ENCODE measurements at places on chromosomes 12 and 14.

- no peak for DNase-seq
These were observed 435.0 kb downstream of the NELL2 start for GRCh38 chr12:44441155-44441554.

GRCh38 chr12:105774037-105774436, 364.7 kb downstream of the NUAK1 start:
- DNase-seq = no peak

DNA sequence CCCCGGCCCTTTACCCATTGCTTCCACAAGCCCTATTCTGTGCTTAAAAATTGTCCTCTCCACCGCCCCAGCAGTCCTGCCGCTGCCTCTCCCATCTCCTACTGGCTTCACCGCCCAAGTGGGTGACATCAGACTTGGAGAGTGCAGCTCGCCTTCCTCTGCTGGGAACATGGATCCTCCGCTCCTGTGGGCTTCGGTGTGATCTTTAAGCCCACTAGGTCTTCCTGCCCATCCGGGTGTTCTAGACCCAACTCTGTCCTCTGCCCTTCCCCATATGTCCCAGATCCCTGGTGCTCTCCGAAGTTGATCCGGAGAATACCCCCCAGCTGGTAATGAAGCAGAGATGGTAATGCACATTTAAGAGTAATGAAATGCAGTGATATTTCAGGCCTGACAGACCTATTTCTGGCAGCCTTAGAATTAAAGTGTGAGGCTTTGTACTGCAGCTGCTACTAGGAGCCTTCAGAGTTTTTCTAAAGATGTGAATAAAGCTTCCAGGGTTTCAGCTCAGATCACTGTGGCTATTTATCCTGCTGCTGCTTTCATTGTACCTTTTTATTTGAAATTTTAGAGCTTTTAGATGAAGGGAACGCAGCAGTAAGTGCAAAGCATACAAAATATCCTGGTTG, 22.9 kb upstream of the CTDSP2 start:
- DNase-seq = peak; percentile 56

- DNase-seq = no peak
These were observed 434.6 kb upstream of the RGS6 start for GRCh38 chr14:71497645-71498086.

- no peak for DNase-seq
These were observed 1.1 kb downstream of the BTBD6 start for GRCh38 chr14:105249182-105250007.

DNA sequence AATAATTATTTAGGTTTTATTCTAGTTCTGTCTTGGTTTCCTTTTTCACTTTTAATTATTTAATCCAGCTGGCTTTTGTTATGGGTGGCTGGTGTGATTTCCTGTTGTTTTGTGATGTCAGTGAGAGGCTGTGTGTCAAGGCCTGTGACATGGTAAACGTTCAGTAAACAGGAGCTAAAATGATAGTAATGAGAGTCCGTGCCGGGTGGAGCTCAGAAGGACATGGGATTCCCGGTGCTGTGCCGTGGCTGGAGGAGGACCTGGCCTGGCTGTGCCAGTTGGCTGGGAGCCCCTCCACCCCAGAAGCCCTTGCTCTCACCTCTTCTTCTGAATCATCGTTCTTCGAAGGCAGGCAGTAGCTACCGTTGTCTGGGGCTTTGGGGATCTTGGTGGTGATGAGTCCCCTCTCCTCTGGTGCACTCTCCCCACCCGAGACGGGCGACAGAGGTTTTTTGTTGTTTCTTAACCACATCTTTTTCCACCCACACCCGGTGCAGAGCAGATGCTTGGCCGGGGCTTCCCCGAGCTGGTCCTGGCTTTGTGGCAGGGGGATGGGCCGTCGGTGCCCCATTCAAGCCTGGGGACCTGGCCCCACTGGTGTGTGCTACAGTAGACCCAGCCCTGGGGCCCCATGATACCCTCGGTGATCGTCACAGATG, 29.1 kb downstream of the SH2B3 start:
- DNase-seq = peak; percentile 52

- no peak for DNase-seq
These were observed 107.9 kb downstream of the VRK1 start for GRCh38 chr14:96905065-96905464.

DNA sequence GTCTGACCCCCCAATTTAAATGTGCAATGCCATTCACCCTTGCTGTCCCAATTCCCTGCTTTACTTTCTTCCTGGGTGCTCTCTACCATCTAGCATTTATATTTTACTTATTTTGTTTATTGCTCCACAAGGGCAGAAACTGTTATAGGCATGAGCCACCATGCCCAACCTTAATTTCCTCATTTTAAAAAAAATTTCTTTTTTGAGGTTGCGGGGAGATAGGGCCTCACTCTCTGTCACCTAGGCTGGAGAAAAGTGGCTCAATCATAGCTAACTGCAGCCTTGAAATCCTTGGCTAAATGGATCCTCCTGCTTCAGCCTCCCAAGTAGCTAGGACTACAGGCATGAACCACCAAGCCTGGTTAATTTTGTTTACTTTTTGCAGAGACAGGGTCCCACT, 13.0 kb downstream of the HPD start:
- DNase-seq = no peak

GRCh38 chr12:16350682-16351081, 3.2 kb downstream of the MGST1 start:
- no peak for DNase-seq

DNA sequence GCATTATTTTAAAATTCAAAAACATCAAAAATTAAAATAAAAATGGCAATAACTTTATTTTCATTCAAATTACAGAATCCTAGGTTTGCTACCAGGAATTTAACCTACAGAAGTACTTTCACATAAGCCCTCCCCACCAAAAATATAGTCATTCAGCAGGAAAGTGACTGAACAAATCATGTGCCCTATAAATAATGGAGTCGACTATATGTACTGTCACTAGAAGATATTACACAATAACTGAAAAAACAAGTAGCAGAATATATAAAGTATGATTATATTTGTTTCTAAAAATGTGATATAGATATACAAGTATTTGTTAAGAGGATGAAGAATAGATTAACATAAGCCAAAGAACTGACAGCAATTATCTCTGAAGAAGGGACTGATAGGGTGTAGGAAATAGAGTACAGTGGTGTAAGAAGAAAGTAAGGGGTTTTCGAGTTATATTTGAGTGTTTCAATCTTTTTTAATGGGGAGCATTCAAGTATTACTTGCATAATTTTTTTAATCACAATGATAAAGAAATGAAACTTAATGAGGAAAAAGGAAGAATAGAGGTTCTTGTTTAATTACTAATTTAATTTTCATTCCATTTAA, 7.9 kb downstream of the C2CD5 start:
- DNase-seq = no peak

DNA sequence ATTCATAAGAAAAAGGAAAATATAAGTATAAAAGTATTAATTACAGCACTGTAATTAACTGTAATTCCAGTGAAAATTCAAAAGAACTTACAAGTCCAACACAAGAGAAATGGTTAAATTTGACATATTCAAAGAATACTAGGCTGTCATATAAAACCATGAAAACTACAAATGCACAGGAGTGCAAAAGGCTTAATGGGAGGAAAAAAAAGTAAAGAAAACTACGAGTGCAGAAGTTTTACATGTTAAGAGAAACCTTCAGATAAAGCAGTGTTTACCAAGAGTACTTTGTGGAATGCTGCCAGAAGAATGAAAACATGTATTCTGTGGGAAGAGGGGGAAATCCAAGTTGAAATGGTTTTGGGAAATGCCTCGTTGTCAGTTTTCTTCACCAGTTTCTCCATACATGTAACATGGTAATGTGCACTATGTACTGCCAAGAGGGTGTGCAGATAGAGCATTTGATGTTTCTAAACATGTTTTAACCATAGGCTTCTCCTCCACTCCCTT, 9.1 kb downstream of the HEATR5A start:
- no peak for DNase-seq

DNA sequence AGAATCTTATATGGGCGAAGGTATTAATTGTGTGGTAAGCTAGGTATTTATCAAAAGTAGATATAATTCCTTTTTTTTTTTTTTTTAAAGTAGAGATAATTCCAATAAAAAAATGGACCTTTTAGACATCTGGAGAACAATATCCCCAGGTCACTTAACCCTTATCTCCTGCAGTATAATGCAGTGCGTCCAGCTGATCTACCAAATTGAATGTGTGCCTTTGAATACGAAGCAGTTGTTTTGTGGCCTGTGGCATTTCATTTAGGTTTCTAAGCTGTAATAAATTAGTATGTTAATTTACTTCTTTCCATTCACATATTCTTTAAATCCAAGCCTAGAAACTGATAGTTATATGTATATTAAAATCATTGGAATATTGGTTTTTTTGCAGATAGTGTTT, 3.1 kb downstream of the FUT8 start:
- no peak for DNase-seq

- DNase-seq = no peak
These were observed 12.9 kb downstream of the STXBP6 start for GRCh38 chr14:25037032-25037431.

DNA sequence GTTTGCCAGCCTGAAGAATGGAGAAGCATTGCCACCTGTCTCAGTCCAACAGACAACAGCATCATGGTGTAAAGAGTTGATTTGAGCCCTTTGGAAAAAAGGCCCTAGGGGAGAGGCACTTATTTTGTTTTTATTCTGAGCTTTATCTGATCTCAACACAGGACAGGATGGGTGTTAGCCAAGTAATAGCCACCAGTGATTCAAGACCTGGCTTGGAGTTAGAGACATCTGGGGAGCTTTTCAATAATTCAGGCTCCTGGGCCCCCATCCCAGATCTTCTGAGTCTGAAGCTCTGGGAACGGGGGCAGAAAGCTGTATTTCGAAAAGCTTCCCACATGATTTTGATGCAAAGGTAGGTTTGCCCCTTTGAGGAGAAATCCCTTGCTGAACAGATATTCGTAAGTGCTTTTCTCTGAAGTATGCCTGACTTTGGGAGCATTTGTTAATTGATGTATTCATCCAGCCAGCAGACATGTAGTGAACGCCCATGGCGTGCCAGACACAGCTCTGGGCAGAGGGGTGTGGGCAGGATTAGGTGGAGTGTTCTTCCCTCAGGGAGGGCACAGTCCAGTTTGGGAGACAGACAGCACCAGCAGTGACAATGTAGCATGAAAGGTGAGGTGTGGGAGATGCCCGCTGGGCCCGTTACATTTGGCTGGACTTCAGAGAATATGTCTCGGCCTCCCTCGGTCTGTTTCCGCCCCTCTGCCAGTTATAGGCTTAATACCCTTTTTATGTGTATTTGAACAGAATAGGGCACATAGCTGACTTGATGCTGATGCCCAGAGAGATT, 72.5 kb downstream of the TSPAN9 start:
- no peak for DNase-seq

- DNase-seq = no peak
These were observed 18.9 kb downstream of the HEATR5A start for GRCh38 chr14:31401369-31401932.

GRCh38 chr12:111780166-111780565, 13.4 kb downstream of the ALDH2 start:
- DNase-seq = no peak

DNA sequence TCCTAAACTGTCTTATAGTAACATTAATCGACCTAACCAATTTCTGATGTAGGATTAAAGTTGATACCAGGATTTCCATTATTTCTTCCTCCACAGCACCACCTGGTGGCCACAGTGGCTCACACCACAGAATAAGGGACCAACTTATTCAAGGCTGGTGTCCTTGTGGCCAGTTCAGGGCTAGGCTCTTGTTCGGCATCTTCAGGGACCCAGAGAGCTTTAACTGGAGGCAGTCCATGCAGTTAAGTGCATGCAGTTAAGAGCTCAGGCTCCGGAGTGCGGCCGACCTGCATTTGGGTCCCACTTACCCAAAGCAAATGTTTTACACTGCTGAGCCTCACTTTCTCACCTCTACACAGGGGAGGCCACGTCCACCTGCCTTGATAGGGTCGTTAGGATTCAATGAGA, 42.0 kb upstream of the GPR68 start:
- peak; percentile 71 for DNase-seq

GRCh38 chr14:100487304-100487703, 99.9 kb downstream of the BEGAIN start:
- DNase-seq = no peak

- DNase-seq = no peak
These were observed 39.8 kb downstream of the PRIMA1 start for GRCh38 chr14:93748208-93749075.

GRCh38 chr12:96409731-96410130, 9.5 kb upstream of the CDK17 start:
- no peak for DNase-seq

DNA sequence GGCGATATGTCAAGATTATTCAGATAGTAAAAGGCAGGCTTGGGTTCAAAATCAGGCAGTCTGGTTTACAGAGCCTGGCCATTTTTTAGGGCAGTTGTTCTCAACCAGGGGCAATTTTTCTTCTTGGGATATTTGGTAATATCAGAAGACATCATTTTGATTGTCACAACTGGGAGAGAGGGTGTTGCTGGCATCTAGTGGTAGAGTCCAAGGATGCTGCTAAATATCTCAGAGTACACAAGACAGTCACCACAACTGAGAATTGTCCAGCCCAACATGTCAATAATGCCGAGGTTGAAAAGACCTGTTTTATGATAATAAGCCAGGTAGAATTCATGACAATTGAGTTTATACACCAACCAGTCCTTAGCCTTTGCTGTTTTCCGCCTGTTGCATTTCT, 733.9 kb downstream of the NRXN3 start:
- DNase-seq = no peak

DNA sequence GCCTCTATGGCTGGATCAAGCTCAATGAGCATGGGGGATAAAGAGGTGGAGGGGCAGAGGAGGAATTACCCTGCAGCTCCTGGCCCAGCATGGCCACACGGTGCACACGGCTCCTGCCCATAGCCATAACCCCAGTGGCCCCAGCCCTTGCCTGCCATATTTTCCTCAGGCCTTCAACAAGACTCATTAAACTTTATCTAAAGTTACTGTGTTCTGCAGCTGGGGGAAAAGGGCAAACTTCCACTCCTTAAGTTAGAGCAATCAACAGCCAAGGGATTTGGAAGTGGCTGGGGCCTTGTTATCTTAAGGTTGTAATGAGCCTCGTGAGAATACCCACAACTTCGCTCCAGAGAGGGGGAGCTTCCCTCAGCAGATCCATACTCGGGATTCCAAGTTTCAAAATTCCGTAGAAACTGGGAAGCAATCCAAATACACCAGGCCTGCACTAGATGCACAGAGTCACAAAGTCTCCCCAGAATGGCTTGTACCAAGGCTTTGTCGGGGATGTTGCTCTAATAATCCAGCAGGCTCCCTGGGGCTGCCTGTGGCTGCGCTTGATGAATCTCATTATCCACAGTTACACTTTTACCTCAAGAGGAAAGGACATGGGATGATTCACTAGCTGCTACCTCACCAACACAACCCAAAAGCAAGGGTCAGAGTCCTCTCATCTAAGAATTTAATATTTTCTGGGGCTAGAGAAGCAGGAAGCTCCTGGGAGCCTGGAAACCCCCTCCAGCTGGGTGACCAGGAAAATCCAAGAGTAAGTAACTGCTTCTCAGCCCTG, 13.0 kb upstream of the OR6J1 start:
- DNase-seq = no peak
